Amniotic epithelial cell (primary cell): ENCODE measurements at places on chromosomes 1 and 21.

DNA sequence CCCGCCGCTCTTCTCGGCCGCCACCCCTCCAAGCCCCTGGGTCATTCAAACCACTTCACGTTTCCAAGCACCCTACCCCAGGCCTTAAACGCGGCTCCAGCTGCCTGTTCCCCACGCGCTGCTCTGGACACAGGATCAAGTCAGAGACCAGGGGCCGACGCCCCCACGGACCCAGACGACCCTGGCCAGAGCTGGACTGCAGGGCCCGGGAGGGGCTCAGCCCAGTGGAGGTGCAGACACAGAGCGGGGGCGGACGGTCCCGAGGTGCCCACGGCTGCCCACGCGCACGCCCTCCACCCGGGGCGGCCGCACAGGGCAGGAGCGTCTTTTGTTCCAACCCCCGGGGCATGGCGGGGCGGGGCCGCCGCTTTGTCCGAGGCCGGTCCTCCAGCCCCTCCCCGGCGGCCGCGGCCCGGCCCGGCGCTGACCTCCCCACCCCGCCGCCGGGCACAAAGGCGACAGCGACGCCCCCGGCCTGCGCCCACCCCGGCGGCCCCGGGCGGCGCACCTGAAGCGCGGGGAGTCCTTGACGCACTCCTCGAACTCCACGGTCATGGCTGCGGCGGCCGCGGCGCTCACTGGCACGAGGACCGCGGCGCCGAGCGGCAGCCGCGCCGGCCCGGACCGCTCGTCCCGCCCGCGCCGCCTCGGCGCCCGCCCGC lies 338 bp downstream of the ACAP3 start:
- no peak for DNase-seq

- DNase-seq, result peak; percentile 100
These were observed 57.8 kb downstream of the ZNF281 start for GRCh38 chr1:200351826-200352549.

- DNase-seq, result peak; percentile 75
These were observed 30.7 kb downstream of the SHISAL2A start for GRCh38 chr1:52663716-52664115.

DNA sequence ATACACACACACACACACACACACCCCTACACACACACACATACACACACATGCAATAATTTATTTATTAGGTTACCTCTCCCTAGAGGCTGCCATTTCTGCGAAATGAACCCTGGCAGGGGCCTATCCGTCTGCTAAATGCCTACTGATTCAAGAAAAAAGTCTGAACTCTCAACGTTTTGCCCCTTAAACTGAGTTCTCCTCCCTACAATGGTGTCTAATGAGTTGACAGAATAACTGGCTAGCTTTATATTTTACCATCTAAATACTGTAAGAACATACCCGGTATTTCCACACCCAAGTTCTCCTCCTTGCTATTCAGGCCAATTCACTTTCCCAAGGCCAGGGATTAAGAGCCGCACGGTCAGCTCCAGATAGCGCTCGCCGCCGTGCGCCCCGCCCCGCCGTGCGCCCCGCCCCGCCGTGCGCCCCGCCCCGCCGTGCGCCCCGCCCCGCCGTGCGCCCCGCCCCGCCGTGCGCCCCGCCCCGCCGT lies 339 bp upstream of the RNPC3 start:
- DNase-seq, result peak; percentile 91

GRCh38 chr1:69861641-69862040 lies 293.9 kb downstream of the LRRC7 start:
- no peak for DNase-seq

DNA sequence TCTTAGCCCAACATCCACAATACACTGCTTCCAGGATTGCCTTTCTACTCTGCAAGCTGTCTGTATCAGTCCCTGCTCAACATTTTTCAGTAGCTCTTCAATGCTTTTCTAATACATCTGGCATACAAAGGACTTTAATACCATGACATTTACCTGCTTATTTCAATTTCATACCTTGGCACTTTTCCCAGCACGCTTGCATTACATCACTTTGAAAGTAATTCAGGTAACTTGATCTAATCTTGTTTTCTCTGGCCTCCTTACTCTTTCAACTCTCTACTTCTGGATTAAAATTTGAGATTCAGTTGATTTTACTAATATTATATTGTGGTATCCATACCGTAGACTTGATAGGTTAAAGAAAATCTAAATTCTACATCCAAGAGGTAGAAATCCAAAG lies 103.0 kb downstream of the PTGS2 start:
- DNase-seq, result no peak

- peak; percentile 64 for DNase-seq
These were observed 340.2 kb upstream of the ADAMTS5 start for GRCh38 chr21:27306791-27307775.

DNA sequence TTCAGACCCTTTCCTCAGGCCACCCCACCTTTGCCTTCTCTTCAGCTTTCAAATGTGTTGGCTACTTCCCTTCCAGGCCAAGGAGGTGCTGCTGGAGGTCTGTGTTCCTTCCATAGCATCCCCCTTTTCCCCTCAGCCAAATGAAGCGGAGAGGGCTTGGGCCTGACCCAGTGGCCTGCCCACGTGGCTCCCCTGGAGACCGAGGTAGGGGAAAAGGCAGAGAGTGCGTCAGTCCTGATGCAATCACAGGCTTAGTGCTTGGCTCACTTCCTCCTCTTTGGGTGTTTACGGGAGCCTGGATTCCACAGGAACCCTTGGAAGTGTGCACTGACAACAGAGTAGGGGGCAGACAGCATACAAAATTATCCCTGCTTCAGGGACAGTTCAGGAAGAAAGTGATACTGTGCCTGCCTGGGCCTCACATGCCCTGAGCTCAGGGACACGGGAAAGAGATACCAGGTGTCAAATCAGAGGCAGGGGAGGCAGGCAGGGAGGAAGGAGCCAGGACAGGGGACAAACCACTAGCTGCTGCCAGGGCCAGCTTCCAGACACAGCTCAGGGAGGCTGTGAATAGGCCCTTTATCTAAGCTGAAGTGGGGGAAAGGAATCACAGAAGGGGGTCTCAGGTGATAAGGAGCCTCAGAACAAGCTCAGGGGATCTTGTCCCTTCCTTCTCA lies 16.6 kb upstream of the PTP4A2 start:
- DNase-seq, result peak; percentile 98

- DNase-seq, result no peak
These were observed 20.0 kb downstream of the MEF2D start for GRCh38 chr1:156480411-156481192.

DNA sequence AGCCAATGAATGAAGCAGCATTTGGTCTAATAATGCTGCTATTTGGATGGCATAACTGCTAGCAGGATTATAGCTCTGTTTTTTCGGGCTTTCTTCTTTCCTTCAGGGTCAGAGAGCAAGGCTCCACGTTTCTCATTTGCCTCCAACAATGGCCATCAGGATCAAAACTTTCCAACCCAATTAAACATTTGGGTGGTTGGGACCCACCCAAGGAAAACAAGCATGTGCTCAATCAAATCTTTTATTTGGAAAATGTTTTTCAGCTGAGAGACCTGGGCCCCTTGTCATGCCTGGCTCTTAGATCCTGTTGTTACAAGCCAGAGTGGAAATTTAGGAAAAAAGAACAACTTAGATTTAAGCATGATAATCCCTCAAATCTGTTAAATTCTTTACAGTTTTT lies 373.1 kb upstream of the USP24 start:
- no peak for DNase-seq

DNA sequence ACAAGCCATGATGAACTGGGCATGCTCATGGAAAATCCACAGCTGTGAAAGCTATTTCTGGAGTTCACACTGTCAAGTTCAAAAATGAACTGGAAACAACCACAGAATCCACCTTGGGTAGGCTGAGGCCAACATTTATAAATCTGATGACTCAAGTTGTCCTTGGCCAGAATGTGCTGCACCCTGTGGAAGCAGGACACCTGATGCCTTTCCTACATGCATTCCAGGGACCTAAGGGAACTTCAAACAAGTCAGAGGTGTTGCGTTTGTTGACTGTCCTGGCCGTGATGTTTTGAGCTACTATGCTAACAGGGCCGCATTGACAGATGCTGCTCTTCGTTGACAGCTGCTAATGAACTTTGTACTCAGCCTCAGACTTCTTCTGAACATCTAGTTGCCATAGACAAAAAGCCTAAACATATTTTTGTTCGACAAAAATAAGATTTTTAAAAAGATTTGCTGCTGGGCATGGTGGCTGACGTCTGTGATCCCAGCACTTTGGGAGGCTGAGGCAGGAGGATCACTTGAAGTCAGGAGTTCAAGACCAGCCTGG lies 127.9 kb upstream of the SLC45A1 start:
- peak; percentile 72 for DNase-seq
